ENCODE measurements at places on chromosomes 12 and 14.
A peak's percentile ranks its signal among the peaks of the same experiment; 100 is the strongest.

DNA sequence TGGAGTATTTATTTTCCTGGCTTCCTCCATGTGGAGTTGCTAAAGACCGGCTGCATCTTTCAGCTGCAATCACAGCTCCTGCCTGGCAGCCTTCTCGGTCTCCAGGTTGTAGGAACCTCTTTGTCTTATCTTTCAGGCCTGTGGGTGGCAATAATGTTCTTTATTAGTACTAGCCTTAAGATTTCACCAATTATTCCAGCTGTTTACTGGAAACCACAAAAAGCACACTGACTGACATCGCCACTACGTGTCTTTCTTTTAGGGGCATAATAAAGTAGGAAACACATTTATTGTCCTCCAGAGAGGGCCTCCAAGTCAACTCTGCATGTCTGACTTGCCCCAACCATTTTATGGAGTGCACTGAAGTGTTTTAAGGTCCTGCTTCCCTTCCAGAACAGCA, 1116.5 kb upstream of the TMEM132C start:
- H3K27ac ChIP-seq = no peak overlapping the region
- no peak overlapping the region for H3K4me3 ChIP-seq
- no peaks in the 10 kb centered on the region for H3K4me1 ChIP-seq
- DNase-seq = no peak
- H3K36me3 ChIP-seq = no peaks in the 10 kb centered on the region
- H3K27me3 ChIP-seq = no peaks in the 10 kb centered on the region

DNA sequence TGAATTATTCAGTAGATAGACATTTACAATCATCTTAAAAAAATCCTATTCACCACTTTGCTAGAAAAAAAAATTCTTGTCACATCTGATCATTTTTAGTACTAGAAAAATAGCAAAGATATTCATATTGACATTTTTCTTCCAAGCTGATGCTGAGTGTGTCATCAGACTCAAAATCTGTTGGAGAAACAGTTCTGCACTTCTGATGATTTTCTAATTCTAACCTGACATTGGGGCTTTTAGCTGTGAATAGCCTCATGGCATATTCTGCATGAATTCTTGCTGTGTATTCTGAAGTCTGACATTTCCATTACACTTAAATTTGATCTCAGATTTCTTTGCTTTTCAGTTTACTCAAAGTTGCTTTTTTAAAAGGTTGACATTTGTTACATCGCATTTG, 150.1 kb downstream of the PIK3C2G start:
- no peak for DNase-seq
- H3K27ac ChIP-seq = no peak overlapping the region

DNA sequence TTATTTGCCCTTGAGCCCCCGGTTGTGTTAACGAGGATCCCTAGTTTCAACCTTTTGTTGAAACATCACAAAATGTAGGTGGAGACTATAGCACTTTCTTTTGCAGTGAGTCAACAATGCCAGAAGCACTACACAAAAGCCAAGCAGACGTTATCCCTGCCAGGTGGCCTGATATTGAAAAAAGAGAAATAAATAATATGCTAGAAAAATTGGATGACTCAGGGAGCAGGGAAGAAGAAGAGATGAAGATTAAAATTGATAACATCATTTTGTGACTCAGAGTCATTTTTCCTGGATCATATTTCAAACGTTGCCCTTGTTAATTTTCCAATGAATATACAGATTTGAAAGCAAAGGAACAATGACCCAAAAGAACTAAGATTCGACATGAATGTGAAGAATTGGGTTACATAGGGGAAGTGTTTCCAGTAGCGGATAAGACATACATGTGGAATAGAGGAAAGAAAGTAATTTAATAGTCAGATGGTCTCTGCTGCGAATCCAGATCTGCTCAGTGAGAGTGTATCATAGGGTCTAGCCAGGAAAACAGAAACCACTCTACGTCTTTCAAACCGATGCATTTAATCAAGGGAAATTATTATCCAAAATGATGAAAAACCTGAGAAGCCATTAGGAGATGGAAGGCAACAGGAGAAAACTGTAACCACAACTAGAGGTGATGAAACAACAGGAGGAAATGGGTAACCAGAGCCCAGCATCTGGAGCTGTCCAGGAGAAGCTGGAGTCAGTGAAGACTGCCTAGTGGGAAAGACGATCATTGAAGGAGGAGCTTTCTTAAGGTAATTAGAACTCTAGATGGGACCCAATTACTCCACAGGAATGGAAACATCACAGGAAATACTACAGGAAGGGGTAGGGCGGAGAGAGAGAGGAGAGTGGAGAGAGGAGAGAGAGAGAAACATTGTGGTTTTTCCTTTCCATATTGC, 57.9 kb downstream of the RERG start:
- H3K27me3 ChIP-seq = no peaks in the 10 kb centered on the region
- DNase-seq = no peak
- H3K4me1 ChIP-seq = no peaks in the 10 kb centered on the region
- H3K36me3 ChIP-seq = no peaks in the 10 kb centered on the region
- H3K4me3 ChIP-seq = no peak overlapping the region
- H3K27ac ChIP-seq = no peak overlapping the region

DNA sequence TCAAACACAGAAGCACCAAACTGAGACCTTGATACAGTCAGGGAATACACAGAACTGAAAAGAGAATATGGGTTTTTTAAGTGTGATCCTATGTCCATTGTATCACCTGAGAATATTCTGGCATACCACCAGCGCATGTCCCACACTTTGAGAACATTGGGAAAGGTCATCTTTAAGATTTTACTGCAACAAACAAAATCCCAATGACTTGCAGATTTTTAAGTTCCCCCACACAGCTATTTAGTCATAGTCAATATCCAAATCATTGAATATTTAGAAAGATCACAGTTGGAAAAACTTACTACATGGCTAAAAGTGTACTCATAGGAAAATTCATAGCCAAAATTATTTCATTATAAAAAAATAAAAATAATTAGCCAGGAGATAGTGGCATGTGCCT, 54.5 kb downstream of the TRPV4 start:
- no peak overlapping the region for H3K27ac ChIP-seq
- H3K27me3 ChIP-seq = no peaks in the 10 kb centered on the region
- no peak for DNase-seq
- H3K4me1 ChIP-seq = peaks cover under 1% of the 10 kb centered on the region
- H3K36me3 ChIP-seq = no peaks in the 10 kb centered on the region

DNA sequence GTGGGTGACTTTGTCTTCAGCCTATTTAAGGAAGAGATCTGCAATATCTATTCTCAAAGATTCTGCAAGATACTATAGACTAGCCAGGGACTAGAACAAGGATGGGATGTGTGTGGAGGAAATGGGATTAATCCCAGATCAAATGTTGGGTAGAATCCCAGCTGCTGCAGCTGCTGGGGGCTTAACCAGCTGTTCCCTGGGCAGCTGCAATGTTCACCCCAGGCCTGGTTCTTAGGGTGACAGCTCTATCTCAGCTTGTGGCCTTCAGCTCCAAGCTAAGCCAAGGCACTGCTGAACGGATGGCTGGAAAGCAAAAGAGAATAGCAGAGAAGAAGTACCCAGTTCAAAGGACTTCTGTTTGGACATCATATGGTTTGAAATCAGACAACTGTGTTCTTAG, 10.0 kb upstream of the RHEBL1 start:
- H3K36me3 ChIP-seq = no peaks in the 10 kb centered on the region
- no peak overlapping the region for H3K27ac ChIP-seq
- H3K27me3 ChIP-seq = no peaks in the 10 kb centered on the region

- no peak overlapping the region for H3K27ac ChIP-seq
- no peak for DNase-seq
- H3K27me3 ChIP-seq = no peaks in the 10 kb centered on the region
- peaks cover 47% of the 10 kb centered on the region for H3K36me3 ChIP-seq
- H3K4me3 ChIP-seq = no peak overlapping the region
Observed at GRCh38 chr14:95544588-95544987, 9.7 kb downstream of the GLRX5 start.

DNA sequence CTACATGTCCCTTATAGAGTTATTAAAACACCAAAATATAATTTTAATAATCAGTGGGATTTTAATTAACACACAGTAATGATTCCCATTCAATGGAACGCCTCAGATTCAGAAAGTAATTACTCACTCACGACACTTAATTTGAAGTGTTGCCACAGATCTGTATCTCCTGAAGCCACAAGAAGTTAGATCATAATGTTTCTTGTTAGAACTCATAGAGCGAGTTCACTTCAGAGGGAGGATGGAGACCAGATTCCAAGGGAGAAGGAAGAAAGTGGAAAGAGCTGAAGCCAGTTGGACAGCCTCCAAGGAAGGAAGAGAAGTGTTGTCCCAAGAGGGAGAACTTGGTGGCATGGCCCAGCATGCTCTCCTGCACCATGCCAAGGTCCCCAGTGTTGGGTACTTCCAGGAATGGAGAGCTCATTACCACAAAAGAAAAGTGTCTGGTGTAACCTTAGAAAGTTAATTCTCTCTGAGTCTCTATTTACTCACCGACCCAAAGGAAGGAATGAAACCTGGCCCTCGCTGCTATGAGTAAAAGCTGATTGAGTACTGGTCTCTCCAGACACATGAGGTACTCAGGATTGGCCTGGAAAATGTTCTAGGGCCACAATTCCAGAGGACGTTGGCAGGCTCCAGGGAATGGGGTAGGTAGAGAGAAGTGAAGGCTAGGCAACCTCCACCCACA, 305.4 kb downstream of the BCL11B start:
- DNase-seq = no peak
- no peak overlapping the region for H3K27ac ChIP-seq
- no peaks in the 10 kb centered on the region for H3K36me3 ChIP-seq

- H3K27me3 ChIP-seq = no peaks in the 10 kb centered on the region
- no peaks in the 10 kb centered on the region for H3K36me3 ChIP-seq
Observed at GRCh38 chr14:30389134-30389876, 169.7 kb upstream of the G2E3 start.

DNA sequence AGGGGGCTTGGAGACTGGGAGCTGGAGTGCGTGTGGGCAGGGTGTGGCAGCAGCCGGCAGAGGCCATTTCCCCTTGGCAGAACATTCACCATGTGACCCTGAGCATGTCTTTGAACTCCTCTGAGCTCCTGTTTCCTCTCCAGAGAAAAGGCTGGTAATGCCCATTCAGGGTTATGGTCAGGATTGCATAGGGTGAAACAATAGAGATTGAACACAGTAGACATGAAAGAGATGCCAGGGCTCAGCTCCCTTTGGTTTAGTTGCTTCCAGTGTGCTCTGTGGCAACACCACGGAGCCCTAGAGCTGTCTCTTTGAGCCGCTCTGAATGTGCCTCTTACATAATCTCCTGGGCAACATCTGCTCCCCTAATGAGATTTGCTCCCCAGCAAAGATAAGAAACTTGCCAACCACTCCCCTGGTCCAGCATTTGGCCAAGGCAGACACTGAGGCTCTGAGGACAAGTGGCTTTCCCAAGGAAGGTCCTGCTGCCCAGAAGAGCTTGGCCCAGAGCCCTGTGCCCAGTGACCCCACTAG, 4.6 kb downstream of the IFI27 start:
- H3K27me3 ChIP-seq = peaks cover 3% of the 10 kb centered on the region
- H3K4me1 ChIP-seq = peaks cover 4% of the 10 kb centered on the region
- DNase-seq = no peak
- H3K36me3 ChIP-seq = no peaks in the 10 kb centered on the region
- no peak overlapping the region for H3K27ac ChIP-seq
- H3K4me3 ChIP-seq = no peak overlapping the region

- no peaks in the 10 kb centered on the region for H3K27me3 ChIP-seq
- DNase-seq = no peak
- no peaks in the 10 kb centered on the region for H3K36me3 ChIP-seq
- no peak overlapping the region for H3K4me3 ChIP-seq
- H3K4me1 ChIP-seq = no peaks in the 10 kb centered on the region
- no peak overlapping the region for H3K27ac ChIP-seq
Observed at GRCh38 chr12:87142342-87142741, 886.2 kb upstream of the MGAT4C start.

DNA sequence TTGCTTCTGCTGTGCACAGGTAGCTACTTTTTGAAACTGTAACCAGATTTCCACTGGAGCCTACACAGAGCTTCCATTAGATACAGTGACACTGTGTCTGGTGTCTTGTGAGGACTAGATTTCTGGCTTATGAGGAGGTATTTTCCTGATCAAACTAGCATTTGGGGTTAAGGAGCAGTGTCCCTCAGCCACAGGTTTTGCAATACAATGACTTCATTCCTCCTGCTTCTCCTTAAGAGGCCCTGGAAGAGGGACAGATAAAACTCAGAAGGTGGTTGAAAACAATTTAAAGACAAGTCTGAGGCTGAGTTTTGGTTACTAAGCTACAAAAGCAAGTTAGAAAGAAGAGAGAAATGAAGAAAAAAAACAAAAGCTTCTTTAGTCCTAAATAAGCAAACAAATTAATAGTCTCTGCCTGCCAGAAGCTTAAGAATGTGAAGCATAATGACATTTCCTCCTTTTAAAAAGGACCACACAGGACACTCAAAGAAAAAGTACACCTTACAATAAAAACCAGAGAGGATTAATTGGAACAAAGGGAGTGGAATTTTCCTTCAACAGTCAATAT, 53.0 kb downstream of the PKP2 start:
- H3K27ac ChIP-seq = peak overlapping the region; percentile 72
- peak; percentile 26 for DNase-seq
- H3K36me3 ChIP-seq = no peaks in the 10 kb centered on the region
- no peaks in the 10 kb centered on the region for H3K27me3 ChIP-seq

GRCh38 chr14:100281286-100282082, 24.8 kb downstream of the SLC25A29 start:
- no peak overlapping the region for H3K4me3 ChIP-seq
- no peak for DNase-seq
- no peaks in the 10 kb centered on the region for H3K27me3 ChIP-seq
- H3K27ac ChIP-seq = no peak overlapping the region

GRCh38 chr12:31021181-31021580, 52.5 kb upstream of the DDX11 start:
- DNase-seq = no peak
- H3K27ac ChIP-seq = no peak overlapping the region
- no peaks in the 10 kb centered on the region for H3K36me3 ChIP-seq
- H3K27me3 ChIP-seq = no peaks in the 10 kb centered on the region
- H3K4me3 ChIP-seq = no peak overlapping the region

DNA sequence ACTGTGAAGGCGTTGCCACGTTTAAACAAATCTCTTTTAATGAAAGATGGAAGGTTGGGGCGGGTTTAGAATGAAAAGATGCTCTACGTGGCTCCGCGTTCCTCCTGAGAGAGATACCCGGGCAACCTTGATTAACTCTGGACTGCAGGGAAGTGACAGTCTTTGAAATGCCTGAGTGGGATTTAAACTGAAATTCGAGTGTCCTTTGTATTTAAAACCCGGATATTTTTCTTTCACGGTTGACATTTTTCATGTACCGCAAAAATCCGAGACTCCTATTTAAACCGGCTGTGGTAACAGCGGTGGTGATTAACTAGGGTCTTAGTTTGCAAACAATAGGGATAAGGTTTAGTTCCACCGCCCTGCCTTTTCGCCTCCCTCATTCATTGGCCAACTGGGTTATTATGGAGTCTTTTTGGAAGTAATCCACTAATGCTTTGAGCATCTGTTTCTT, 707 bp downstream of the G2E3 start:
- H3K36me3 ChIP-seq = peaks cover 2% of the 10 kb centered on the region
- H3K27me3 ChIP-seq = no peaks in the 10 kb centered on the region
- H3K27ac ChIP-seq = peak overlapping the region; percentile 85
- H3K4me3 ChIP-seq = peak overlapping the region; percentile 86
- H3K4me1 ChIP-seq = peaks cover 3% of the 10 kb centered on the region
- peak; percentile 39 for DNase-seq

GRCh38 chr12:82525616-82526015, 161.1 kb upstream of the TMTC2 start:
- no peaks in the 10 kb centered on the region for H3K27me3 ChIP-seq
- H3K4me1 ChIP-seq = no peaks in the 10 kb centered on the region
- H3K36me3 ChIP-seq = no peaks in the 10 kb centered on the region
- no peak overlapping the region for H3K27ac ChIP-seq
- no peak overlapping the region for H3K4me3 ChIP-seq

- no peaks in the 10 kb centered on the region for H3K4me1 ChIP-seq
- H3K27me3 ChIP-seq = no peaks in the 10 kb centered on the region
- no peak overlapping the region for H3K27ac ChIP-seq
Observed at GRCh38 chr12:1879633-1880032, 38.8 kb downstream of the CACNA2D4 start.
